ENCODE measurements at places on chromosomes 3 and 15. TPM values are rescaled to one million over a fixed set of nuclear protein-coding genes. Genes with fewer than 3 reads are reported as not detected.

LNP1 gene
- 12.8 TPM for polyA plus RNA-seq

AADACL2 gene
- not detected for polyA plus RNA-seq

- no peak for DNase-seq
These were observed 49.5 kb downstream of the HEG1 start for GRCh38 chr3:125006291-125006731.

- DNase-seq, result no peak
These were observed 142.8 kb downstream of the EDEM1 start for GRCh38 chr3:5330152-5330810.

- DNase-seq, result no peak
These were observed 6.6 kb upstream of the CD47 start for GRCh38 chr3:108097322-108098002.

DNA sequence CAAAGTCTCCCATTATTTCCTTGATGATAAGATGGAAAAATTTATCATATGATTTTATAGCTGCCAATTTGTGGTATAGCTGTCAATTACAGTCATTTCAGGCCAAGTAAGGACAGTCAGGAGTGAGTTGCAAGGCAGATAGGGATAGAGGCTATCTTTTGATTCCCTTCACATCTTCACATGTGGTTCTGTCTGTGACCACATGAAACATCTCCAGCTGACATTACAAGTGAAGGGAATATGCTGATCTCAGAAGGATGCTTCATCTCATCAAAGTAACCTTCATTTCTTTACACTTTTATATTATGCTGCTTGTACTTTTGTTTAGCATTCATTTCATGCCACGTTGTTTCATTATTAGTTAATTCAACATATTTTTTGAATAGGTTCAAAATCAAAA lies 136.9 kb upstream of the CFAP20DC start:
- DNase-seq, result no peak

- no peak for DNase-seq
These were observed 53.9 kb upstream of the TP63 start for GRCh38 chr3:189577050-189577951.

- no peak for DNase-seq
These were observed 9.5 kb downstream of the CHSY1 start for GRCh38 chr15:101242160-101242998.

DNA sequence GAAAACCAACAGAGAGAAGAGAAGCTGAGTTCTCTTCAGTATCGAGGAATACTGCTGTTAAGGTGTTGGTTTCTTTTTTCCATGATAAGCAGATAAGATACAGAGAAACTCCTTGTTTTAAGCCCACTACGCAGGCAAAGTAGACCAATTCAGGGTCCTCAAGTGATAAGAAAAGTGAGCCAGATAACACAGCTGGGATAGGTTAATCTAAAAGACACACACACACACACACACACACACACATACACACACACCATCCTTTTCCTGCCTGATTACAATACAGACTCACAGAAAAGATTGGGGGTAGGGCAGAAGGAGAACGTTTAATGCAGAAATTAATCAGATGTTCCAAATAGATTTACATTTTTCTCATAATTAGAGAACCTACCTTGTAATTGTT lies 6.5 kb upstream of the PHLDB2 start:
- DNase-seq, result no peak
